ENCODE measurements at places on chromosomes 12 and 14.
A peak's percentile ranks its signal among the peaks of the same experiment; 100 is the strongest.

- DNase-seq = no peak
Observed at GRCh38 chr12:120739031-120739762, 13.6 kb downstream of the ACADS start.

DNA sequence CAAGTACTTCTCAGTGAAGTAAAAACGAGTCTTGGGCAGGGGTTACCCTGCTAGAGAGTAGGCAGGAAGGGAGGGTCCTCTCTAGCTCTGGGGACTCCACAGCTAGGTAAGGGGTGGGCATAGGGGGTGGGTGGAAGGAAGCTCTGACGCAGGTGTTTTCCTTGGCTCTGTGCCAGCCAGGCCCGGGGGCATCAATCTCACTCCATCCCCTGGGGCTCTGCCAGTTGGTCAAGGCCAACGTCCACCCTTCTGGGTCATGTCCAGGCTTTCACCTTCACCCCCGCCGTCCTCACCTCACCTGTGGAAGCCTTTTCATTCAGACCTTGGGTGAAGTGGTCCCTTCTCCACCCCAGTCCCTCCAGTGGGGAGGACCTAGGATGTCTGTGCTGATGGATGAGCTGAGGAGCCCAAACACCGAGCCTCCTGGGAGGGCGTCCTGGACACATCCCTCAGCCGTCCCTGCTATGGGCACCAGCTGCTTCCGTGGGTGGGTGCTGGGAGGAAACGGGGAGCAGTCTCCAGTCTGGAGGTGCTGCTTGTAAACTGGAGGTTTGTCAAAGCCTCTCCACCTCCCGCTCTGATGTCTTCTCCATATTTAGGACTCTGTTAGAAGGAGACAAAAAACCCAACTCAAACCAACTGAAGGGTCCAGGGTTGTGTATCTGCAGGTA is 71.5 kb upstream of the SFSWAP start:
- DNase-seq = no peak

GRCh38 chr14:62592877-62593276 is 452.4 kb downstream of the KCNH5 start:
- peak; percentile 16 for DNase-seq

- no peak for DNase-seq
Observed at GRCh38 chr14:103542605-103543088, 13.7 kb downstream of the TRMT61A start.

GRCh38 chr14:84783511-84783910 is 746.4 kb upstream of the FLRT2 start:
- DNase-seq = peak; percentile 2

GRCh38 chr14:77025744-77026165 is 2.8 kb downstream of the IRF2BPL start:
- peak; percentile 41 for DNase-seq

DNA sequence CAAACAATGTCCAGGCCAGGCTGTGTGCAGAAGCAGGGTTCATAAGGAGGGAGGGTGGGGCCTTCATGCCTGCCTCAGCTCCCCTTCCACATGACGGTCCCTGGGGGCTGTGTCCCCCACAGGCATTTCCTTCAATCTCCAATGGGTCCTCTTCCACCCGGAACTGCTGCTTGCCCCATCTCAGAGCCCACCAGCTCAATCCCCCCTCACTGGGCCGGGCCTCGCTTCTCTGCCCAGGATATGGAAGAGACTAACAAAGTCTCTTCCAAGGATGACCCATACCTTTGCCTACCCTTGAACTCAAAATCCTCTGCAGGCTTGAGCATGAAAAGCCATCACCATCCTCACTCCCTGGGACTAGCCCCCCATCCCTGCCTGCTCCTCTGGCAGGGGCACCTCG is 28.4 kb upstream of the FAM181A start:
- DNase-seq = no peak

DNA sequence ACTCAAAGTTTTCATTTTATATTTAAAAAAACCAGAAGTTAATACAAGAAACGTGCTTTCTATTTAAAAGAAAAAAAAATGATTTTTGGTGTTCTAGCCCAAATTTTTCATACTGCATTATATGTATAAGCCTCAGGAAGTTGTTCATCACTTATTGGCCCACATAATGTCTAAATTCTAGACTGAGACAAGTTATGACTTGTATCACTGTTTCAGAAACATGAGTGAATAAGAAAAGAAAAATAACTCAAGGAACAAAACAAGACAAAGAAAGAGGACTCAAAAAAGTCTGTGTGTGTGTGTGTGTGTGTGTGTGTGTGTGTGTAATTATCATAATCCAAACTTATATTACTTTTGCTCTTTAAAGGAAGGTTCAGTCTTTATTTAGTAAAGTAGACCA is 929.8 kb downstream of the GALC start:
- DNase-seq = no peak

DNA sequence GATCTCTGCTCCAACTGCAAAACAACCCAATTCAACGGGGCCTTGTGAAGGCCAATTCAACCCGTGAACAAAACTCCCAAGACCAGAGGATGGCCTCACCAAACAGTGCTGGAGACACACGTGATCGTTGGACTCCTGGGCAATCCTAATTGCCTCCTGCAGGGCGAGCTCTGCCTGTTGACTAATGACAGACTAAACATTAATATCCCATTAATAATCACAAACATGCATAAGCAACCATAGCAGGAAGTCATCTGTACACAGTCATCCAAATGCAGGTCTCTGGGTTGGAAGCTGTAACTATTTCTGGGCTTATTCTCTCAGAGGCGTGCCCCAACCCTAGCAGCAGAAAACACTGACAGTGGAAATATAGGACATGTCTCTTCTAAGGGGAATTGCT is 21.0 kb downstream of the ANAPC5 start:
- DNase-seq = no peak

GRCh38 chr12:3129301-3130056 is 52.3 kb downstream of the TSPAN9 start:
- DNase-seq = peak; percentile 77

- DNase-seq = no peak
Observed at GRCh38 chr12:104407922-104408321, 48.8 kb upstream of the CHST11 start.

DNA sequence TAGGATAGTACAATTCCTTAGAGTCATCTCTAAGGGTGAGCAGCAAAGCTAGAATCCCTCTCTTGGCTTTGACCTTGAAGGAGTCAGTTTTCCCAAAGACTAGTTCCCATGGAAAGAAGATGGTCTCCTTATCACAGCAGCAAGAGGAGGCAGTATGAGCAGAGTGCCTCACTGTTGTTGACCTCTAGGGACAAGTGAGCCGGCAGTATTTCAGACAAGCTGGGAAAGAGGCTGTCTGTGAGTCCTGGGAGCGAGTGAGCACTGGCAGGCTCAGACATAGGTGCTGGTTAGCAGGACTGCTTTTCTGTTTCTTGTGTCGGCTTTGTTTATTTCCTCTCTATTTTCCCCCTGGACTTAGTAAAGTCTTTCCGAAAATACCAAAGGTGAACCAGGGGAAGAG is 60.7 kb downstream of the NTF3 start:
- DNase-seq = no peak

DNA sequence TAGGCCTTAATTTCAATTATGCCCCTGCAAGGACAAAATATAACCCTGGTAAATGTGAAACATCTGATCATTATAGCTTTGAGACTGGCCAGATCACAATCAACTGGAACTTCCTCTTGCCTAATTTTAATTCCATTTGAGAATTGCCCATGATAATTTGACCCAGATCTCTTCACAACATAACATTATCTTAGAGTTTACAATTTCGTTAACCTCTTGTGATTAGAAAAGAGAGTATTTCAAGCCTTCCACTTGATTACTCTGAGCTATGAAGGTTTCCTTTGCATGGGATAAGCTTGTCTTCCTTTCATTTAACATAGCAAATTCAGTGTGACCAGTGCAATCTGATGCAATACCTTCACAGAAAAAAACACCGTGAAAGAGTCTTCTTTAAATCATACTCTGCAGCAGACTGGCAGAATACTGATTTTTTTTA is 143.6 kb downstream of the DUSP6 start:
- peak; percentile 7 for DNase-seq

GRCh38 chr14:81157431-81157830 is 63.3 kb downstream of the GTF2A1 start:
- no peak for DNase-seq

DNA sequence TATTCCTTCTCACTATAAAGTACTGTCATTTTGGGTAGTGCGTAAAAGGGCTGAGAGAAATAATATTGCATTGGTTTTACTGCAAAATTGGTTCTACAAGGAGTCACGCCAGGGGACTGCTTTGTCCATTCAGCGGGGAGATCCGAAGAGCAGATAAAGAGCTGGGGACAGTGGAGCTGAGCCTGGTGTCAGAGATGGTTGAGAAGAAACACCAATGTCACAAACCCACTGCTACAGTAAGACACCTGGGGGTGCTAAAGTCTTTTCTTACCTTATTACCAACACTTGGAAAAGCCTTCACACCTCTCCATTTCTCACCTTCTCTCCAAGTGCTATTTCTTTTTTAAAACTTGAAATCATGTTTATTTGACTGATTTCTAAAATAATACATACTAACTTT is 14.1 kb downstream of the IL31 start:
- no peak for DNase-seq

DNA sequence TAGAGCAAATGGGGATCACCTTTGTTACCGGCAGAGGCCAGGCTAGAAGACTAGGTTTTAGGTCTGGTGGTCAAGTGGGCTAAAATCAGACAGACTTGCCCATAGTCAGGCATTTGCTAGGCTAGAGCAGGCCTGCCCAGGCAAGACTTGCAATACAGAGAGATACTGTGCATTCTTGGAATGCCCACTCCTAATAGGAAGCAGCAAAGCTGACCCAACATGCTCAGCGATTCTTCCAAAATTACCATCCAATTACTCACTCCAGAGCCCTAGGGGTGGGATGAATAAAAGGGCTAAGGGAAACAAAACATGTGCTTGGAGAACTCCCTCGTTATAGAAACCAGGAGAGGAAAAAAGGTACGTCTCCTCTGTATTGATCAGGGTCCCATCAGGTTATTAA is 187.8 kb upstream of the AMIGO2 start:
- DNase-seq = peak; percentile 78

DNA sequence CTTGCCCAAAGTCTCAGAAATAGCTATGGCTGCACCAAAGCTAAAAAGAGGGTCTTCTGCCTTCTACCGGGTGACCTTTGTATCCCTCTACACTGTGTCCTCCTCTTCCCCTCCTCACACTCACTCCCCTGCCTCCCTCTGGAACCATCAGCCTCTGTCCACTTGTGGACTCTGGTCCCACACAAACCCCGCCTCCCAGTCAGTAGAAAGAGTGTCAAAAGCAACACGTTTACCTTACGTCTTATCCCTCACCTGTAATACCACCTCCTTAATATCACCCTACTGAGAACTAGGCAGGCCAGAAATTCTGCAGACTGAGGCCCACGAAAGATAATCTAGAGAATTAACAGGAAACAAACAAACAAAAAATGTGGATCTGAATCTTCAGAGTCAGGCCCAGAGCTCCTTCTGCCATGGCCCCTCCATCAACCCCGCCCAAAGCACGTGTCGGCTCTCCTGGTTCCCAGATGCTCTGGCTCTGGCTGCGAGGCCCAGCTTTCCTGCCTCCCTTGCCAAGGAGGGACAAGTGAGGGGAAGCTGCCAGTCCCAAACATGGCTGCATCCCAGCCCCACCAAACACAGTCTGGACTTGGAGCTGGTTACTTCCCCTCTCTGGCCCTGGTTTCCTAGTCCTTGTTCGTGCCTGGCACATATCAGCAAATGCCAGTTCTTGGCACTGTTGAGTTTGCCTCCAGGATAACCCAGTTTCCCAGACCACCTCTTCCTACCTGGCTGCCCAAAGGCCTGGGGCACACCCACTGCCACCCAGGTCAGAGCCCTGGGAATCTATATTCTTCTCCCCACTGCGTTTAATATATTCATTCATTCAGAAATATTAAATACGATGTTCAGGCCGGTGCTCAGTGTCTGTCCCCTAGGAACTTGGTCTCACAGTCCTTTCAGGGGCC is 2.7 kb downstream of the ACTN1 start:
- DNase-seq = peak; percentile 68

GRCh38 chr14:29858299-29858698 is 69.3 kb downstream of the PRKD1 start:
- no peak for DNase-seq

DNA sequence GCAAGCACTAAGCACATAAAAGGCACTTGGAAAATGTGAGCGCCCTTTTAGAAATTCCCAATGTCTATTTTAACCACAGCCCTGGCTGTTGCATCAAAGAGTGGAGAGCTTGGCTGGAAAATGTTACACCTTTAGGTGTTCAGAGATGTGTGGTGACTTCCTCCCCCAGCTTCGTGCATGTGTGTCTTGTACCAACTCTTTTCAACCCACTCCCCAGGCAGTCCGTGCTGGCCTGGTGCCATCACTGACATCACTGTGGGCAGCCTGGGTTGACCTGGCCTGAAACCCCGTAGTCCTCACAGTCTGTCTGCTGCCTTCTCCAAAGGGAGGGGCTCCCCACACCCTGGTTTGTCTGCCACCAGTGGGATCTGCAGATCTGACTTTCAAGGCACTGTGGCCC is 101.8 kb downstream of the SCARB1 start:
- DNase-seq = no peak

DNA sequence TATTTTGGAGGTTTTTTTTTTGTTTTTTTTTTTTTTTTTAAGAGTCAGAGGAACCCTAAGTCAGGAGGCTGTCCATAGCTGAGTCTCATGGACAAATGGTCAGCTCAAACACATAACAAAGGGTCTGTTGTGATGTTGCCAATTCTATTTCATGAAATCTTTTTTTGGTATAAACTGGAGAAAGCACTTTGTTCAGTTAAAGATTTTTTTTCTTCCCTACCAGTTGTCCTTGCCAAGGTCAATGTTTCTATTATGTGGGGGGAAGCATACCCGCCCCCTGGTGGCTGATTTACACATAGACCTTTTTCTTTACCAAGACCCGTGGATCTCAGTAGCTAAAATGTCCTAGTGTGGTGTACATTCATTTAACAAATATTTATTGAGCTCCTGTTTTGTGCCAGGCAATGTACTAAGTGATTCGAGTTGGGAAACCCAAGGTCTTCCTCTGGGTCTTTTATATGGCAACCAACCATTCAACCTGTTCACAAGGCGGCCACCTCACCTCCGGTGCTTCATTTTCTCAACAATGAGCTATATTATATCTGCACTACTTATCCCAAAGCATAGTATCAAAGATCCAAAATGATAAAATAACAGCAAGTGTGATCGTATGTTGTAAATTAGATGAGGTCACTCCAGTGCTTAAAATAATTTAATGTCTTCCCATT is 214.5 kb downstream of the PAH start:
- peak; percentile 77 for DNase-seq

- DNase-seq = peak; percentile 42
Observed at GRCh38 chr12:124566997-124567672, at the start of gene NCOR2. TSS of gene NCOR2 (minus strand) at chr12:124567612. CDS start at chr12:124495251, 72,361 bp downstream.

Measured in EL (cell line).